ENCODE measurements at places on chromosomes 3 and 15. TPM values are rescaled to one million over a fixed set of nuclear protein-coding genes. Genes with fewer than 3 reads are reported as not detected.

The PCBP4 gene
- total RNA-seq, result 12.5 TPM

The GOLGA8J gene
- 0.11 TPM for total RNA-seq

DNA sequence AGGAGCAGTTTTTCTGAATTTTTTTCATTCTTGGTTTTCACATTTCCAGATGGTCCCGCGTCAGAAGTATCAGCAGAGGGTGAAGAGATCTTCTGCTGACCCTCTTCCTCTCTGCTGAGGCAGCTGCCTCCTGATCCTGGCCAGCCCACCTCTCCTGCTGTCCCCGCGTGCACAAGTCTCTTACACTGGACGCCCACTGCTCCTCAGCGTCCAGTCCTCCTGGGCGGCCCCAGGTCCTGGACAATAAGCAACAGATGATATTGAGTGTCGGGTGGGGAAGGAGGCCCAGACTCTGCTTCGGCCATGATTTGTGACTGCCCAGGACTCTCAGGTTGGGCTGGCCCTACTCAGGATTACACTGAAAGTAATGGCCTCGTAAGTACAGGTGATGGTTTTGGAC, 50.1 kb downstream of the KLHL25 start:
- H3K36me3 ChIP-seq, result peaks cover 80% of the 10 kb centered on the region
- no peak overlapping the region for H3K27ac ChIP-seq
- no peak overlapping the region for H3K4me3 ChIP-seq
- no peaks in the 10 kb centered on the region for H3K27me3 ChIP-seq
- H3K4me1 ChIP-seq, result no peaks in the 10 kb centered on the region

The CHRNA5 gene
- total RNA-seq, result 8.4 TPM

- no peaks in the 10 kb centered on the region for H3K27me3 ChIP-seq
- DNase-seq, result peak; percentile 33
- peaks cover 51% of the 10 kb centered on the region for H3K4me1 ChIP-seq
- H3K4me3 ChIP-seq, result peak overlapping the region; percentile 79
Measured at GRCh38 chr15:44711743-44712345, 527 bp downstream of the B2M start.

GRCh38 chr15:40136470-40137302, 24.2 kb upstream of the BUB1B start:
- H3K4me1 ChIP-seq, result no peaks in the 10 kb centered on the region
- no peaks in the 10 kb centered on the region for H3K27me3 ChIP-seq
- no peak overlapping the region for H3K27ac ChIP-seq
- no peaks in the 10 kb centered on the region for H3K36me3 ChIP-seq
- H3K4me3 ChIP-seq, result no peak overlapping the region

DNA sequence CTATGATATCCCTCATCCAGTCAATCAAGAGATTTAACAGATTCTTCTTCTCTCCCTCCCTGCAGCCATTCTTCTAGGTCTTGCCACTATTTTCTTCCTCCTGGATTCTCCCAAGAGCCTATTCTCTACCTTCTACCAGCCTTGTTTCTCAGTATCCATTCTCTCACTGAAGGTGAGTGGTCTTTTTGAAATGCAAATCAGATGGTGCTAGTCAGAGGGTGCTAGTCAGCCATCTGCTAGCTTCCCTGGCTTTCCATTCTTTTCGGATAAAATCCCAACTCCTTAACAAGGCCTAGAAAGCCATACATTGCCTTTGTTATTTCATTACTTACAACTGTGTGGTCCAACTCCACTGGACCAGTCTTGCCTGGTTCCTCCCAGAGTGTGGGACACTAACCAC, 734.3 kb upstream of the CFAP20DC start:
- DNase-seq, result no peak
- peaks cover 12% of the 10 kb centered on the region for H3K4me1 ChIP-seq
- H3K4me3 ChIP-seq, result no peak overlapping the region
- H3K27ac ChIP-seq, result no peak overlapping the region

DNA sequence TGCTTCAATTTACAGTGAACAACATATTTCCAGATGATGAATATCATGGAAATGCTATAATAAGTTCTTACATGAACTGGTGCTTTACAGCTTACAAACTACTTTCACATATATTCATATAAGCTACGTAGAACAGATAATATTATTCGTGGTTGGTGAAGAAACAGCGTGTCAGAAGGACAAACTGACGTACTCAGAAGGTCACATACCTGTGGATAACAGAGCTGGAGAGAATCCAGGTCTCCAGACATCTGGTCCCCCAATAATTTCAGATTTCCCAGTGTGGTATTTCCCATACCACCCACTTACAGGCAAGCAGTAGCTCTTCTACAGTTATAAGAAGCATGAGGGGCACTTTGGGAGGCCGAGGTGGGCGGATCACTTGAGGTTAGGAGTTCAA, 156.6 kb downstream of the PLD1 start:
- no peaks in the 10 kb centered on the region for H3K36me3 ChIP-seq
- H3K27ac ChIP-seq, result no peak overlapping the region
- H3K27me3 ChIP-seq, result no peaks in the 10 kb centered on the region

- no peak for DNase-seq
- no peak overlapping the region for H3K27ac ChIP-seq
- H3K27me3 ChIP-seq, result no peaks in the 10 kb centered on the region
- no peaks in the 10 kb centered on the region for H3K4me1 ChIP-seq
- H3K4me3 ChIP-seq, result no peak overlapping the region
Measured at GRCh38 chr3:119817583-119818363, 35.9 kb downstream of the NR1I2 start.

The ELL3 gene
- total RNA-seq, result 0.49 TPM

DNA sequence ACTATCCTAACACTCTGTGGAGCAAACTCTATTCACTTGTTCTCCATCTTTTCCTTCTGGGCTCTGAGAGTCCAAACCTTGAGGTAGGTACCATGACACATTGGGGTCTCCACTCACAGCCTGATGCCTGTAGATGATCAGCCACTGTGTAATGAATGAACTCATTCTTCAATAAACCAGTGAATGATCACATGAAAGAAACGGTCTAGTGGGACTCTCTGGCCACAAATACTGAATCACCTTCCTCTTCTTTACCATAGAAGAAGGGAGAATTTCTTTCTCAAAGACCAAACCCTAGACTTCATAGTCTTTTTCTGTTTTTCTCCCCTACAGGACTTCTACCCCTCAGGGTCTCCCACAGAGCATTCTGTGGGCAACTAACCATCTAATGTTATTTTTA, 20.5 kb upstream of the ABHD2 start:
- no peaks in the 10 kb centered on the region for H3K4me1 ChIP-seq
- no peaks in the 10 kb centered on the region for H3K36me3 ChIP-seq
- no peak overlapping the region for H3K27ac ChIP-seq
- no peak for DNase-seq
- no peaks in the 10 kb centered on the region for H3K27me3 ChIP-seq

- H3K36me3 ChIP-seq, result no peaks in the 10 kb centered on the region
- DNase-seq, result no peak
- H3K27ac ChIP-seq, result no peak overlapping the region
- H3K4me3 ChIP-seq, result no peak overlapping the region
- H3K27me3 ChIP-seq, result no peaks in the 10 kb centered on the region
Measured at GRCh38 chr15:38864827-38865581, 300.4 kb upstream of the RASGRP1 start.

DNA sequence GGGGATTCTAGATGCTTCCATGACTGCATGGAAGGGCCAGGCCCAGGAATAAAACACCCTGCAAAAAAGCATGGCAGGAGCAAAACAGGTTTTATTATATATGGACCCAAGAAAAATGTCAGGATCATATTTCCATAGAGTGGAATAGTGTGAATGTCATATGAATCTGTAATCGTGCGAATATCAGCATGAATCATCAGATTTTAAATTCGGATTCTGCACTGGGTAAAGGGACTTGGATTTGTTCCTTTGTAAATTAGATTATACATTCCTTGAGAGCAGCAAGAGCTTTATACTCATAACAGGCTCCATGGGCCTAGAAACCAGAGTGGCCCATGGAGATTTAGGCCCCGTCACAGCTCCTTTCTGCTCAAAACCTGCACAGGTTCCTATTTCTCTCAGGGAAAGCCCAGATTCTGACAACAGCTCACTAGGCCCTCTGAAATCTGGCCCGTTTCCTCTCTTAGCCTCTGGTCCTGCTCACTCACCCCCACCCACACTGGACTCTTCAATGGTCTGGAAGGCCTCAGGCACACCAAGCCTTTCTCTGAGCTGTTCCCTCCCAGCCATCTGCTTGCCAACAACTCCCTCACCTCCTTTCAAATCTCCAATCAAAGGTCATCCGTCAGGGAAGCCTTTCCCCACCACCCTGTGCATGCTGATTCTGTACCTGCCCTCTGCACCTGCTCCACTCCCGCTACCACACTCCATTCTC, 76.0 kb downstream of the FEM1B start:
- no peak overlapping the region for H3K4me3 ChIP-seq
- H3K27ac ChIP-seq, result no peak overlapping the region
- DNase-seq, result no peak
- H3K27me3 ChIP-seq, result no peaks in the 10 kb centered on the region
- no peaks in the 10 kb centered on the region for H3K36me3 ChIP-seq
- no peaks in the 10 kb centered on the region for H3K4me1 ChIP-seq

The CPEB1 gene
- total RNA-seq, result 0.44 TPM

- no peaks in the 10 kb centered on the region for H3K36me3 ChIP-seq
- no peaks in the 10 kb centered on the region for H3K27me3 ChIP-seq
Measured at GRCh38 chr3:32366638-32367397, 24.8 kb upstream of the CMTM7 start.

The GPR149 gene
- not detected for total RNA-seq

The WDR5B gene
- total RNA-seq, result 4.6 TPM

The LRRC49 gene
- total RNA-seq, result 0.46 TPM

The CHRNA7 gene
- not detected for total RNA-seq

- no peaks in the 10 kb centered on the region for H3K36me3 ChIP-seq
- H3K27ac ChIP-seq, result no peak overlapping the region
- no peaks in the 10 kb centered on the region for H3K27me3 ChIP-seq
- peak; percentile 47 for DNase-seq
- H3K4me1 ChIP-seq, result peaks cover 6% of the 10 kb centered on the region
Measured at GRCh38 chr3:187714404-187714979, 12.1 kb upstream of the RTP2 start.

The PCLAF gene
- total RNA-seq, result 84.4 TPM

GRCh38 chr15:101646672-101647071, 5.5 kb downstream of the TM2D3 start:
- peaks cover 42% of the 10 kb centered on the region for H3K36me3 ChIP-seq
- no peak overlapping the region for H3K4me3 ChIP-seq
- no peak overlapping the region for H3K27ac ChIP-seq
- no peak for DNase-seq
- H3K4me1 ChIP-seq, result peaks cover 43% of the 10 kb centered on the region

The ITIH1 gene
- total RNA-seq, result not detected

The OPA1 gene
- 93.7 TPM for total RNA-seq

- H3K27ac ChIP-seq, result no peak overlapping the region
- H3K4me1 ChIP-seq, result no peaks in the 10 kb centered on the region
- H3K27me3 ChIP-seq, result no peaks in the 10 kb centered on the region
- no peaks in the 10 kb centered on the region for H3K36me3 ChIP-seq
- no peak for DNase-seq
- H3K4me3 ChIP-seq, result no peak overlapping the region
Measured at GRCh38 chr15:48627260-48627940, 18.1 kb downstream of the FBN1 start.

- DNase-seq, result no peak
- no peaks in the 10 kb centered on the region for H3K36me3 ChIP-seq
- no peaks in the 10 kb centered on the region for H3K4me1 ChIP-seq
- H3K27me3 ChIP-seq, result no peaks in the 10 kb centered on the region
Measured at GRCh38 chr3:4722103-4722502, 229.0 kb downstream of the ITPR1 start.
